ENCODE measurements at places on chromosomes 11 and 22.

DNA sequence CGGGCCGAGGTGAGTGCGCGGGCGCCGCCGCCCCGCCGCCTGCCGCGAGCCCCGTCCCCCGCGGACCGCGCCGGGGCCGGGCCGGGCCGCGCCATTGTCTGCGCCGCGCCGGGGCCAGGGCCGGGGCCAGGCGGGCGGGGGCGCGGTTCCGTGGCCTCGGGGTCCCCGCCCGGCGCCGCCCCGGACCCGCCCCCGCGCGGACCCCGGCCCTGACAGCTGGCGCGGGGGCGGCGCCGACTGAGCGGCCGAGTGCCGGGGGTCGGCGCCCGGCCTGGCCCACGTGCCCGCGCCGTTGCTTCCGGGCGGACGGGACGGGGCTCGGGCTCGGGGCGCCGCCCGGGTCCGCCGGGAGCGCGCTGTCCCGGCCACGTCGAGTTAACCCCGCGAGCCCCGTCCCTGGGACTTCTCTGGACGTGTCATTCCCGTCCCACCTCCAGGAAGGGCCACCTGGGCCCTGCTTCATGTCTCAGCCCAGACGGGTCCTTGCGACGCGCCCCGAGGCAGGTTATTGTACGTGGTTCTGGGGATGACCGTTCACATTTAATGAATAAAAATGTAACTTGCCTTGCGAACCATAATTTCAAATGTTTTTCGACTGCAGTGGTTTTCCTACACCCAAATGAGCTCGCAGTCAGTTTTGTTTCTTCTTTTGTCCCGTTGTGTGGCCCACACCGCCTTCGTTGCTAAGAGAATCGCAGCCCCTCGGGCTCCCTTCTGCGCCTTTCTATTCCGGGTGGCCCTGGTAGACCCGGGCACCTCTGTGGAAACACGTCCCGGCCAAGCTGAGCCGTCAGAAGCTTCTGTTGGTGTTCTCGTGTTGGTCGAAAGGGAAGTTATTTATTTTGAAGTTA is 562 bp downstream of the ZBED4 start:
- no peak for DNase-seq

GRCh38 chr22:45910928-45911467 is 66.0 kb downstream of the WNT7B start:
- no peak for DNase-seq

DNA sequence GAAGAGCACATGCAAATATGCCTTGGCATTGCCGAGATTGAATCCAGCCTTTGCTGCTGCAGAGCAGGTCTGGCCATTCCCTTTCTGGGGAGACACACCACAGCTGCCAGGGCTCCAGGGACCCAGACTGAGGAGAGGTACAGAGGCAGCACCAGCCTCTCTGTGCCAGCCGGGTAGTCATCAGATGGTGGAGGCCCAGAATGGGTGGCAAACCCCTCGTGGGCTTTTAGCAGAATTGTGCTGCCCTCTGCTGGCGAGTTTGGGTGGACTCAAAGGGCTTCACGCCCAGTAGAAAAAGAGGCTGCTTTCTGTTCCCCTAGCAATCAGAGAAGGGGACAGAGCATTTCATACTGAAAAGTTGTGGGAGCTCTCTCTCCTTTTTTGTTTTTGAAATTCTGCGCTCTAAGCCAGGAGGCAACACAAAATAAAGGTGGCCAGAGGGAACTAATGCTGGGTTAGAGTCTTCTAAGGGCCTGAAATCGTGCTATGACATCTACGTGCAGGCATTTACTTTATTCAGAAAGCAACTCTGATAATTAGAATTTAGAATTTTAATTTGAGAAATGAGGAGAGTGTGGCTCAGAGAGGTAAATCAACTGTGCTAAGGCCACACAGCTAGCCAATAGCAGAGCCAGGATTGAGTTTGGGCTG is 158.8 kb upstream of the NAV2 start:
- DNase-seq: peak; percentile 68

- DNase-seq: peak; percentile 52
These were observed 714 bp downstream of the SDF2L1 start for GRCh38 chr22:21642584-21643448.

GRCh38 chr11:101003468-101003867 is 126.1 kb downstream of the PGR start:
- no peak for DNase-seq

DNA sequence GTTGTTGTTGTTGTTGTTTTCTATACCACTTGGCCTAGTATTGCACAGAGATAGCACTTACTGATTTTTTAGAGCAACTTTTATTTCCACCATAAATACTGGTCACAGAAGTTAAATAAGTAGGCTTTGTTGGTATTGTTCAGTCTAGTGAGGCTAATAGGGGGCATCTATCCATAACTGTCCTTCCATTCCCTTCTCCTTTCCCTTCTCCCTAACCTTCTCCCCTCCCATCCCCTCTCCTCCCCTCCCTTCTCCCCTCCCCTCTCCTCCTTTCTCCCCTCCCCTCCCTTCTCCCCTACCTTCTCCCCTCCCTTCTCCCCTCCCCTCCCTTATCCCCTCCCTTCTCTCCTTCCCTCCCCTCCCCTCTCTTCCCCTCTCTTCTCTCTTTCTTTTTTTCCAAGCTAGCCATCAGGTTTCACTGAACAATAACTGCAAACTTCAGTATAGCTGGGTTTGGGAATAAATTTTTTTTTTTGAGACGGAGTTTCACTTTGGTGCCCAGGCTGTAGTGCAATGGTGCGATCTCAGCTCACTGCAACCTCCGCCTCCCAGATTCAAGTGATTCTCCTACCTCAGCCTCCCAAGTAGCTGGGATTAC is 56.5 kb downstream of the STIM1 start:
- DNase-seq: no peak

DNA sequence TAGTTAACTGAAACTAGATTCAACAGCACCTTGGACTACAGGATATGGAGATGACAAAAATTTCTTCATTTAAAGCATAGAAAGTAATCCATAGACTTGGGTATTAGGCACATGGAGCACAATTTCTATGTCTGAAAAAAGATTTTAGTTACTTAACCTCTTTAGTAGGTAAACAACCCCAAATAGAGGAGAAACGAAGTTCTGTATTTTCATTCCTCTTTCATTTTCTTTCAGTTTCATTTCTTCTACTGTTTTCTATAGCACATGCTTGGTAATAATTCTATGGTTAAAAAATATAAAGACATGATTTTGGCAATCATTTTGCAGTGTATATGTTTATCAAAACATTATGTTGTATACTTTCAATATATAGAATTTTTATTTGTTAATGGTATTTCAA is 99.5 kb downstream of the CASP12 start:
- DNase-seq: no peak

- DNase-seq: no peak
These were observed 103.0 kb downstream of the PARVA start for GRCh38 chr11:12480401-12480800.

DNA sequence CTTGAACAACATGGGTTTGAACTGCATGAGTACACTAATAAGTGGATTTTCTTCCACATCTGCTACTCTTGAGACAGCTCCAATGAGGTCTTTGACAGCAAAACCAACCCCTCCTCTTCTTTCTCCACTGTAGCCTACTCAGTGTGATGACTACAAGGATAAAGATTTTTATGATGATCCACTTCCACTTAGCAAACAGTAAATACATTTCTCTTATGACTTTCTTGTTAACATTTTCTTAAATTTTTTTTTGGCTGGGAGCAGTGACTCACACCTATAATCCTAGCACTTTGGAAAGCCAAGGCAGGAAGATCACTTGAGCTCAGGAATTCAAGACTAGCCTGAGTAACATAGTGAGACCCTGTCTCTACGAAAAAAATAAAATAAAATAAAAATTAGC is 9.9 kb upstream of the EIF4G2 start:
- DNase-seq: no peak

DNA sequence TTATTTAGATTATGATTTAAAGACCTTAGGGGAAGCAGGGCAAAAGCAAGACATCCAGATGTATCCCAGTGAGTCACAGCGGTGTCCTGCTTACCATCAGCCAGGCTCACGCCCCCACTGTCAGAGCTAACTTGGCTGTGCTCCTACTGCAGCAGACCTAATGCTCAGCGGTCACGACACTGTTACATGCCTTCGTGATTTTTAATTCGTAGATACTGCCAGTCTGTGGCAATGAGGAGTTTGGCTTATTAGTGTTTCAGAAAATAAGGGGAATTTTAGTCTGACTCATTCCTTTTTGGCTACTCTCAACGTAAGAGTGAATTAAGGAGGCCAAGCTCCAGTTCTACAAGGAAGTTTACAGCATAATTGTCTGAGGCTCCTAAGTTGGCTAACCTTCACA is 22.7 kb downstream of the EFCAB6 start:
- no peak for DNase-seq

DNA sequence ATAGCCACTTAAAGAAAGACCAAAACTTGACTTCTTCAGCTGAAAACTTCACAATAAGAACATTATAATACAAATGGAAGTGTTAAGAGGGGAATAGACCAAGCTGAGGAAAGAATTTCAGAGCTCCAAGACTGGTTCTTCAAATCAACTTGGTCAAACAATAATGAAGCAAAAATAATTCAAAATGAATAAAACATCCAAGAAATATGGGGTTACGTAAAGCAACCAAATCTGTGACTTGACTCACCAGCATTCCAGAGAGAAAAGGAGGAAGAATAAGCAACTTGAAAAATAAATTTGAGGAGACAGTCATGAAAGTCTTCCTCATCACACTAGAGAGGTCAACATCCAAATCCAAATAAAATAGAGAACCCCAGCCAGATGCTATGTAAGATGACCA is 31.4 kb downstream of the XKR3 start:
- no peak for DNase-seq

GRCh38 chr11:125165843-125166763 is 1.6 kb downstream of the PKNOX2 start:
- no peak for DNase-seq

DNA sequence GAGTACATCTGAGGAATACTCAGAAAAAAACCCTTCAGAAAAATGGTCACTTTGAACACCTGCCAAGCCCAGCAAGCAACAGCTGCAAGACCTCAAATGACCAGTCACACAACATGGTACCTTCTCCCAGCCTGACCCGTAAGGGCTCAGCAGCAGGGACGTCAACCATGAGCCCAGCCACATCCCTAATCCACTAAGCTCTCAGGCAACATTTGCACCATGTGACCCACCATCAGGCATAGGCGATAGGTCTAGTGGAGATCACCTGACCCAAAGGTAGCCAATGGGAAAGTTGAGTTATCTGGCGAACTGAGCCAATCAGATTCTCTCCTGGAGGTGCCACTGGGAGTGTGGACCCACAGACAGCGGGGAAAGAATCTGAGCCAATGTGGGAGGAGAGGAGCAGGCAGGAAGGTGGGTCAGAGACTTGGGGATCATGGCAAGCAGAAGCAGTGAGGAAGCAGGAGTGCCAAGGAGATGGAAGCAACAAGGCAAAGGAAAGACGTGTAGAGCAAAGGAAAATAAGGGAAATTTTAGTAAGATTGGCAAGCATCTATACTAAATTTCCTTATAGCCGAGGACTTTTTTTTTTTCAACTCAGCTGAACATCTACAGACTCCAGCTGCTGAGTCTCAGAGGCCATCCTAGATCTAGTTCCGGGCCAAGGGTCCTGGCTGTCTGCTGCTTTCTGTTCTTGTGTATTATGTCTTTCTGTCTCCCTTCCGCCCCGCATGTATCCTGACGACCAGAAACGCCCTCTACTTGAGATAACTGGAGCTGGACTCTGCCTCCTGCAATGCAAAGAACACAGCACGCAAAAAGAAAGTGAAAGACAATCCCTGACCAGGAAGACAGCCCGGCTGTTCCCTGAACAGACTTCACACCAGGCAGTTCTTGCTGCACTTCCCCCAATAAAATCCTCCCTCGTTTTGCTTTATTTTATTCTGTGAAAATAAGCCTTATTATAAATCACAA is 11.0 kb upstream of the PLAAT2 start:
- DNase-seq: peak; percentile 22

DNA sequence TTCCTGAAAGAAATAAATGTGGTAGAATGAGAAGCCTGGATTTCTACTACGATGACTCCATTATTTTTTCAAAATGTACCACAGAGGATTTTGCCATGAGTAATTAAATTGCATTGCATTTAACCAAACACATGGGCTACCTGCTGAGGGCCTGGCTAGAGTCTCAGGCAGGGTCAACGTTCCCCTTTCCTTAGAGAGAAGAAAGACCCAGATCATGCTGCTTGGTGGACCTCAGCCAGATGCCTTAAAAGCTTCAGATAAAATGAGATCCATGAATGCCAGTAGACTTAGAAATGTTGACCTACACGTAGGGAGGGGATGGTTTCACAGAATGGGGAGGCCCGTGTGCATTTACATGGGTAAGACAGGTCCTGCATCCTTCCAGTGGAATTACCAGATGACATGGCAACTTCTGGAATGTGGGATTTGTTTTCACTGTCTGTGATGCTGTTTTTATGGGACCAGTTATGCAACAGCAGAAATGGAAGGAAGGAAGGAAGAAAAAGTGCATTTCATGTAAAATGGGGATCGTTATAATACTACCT is 1069.4 kb downstream of the NTM start:
- no peak for DNase-seq

DNA sequence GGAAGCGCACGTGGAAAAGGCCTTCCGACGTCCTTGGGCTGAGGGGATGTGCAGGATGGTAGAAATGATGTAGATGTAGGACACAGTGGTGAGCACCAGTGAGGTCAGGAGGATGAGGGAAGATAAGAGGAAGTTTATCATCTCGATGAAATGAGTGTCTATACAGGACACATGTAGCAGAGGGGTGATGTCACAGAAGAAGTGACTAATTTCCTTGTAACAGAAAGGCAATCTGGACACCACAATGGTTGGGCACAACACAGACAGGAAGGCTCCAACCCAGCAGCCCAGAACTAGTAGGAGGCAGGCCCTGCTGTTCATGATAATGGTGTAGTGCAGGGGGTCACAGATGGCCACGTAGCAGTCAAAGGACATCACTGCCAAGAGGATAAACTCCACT is 35.0 kb upstream of the OR6M1 start:
- DNase-seq: no peak

DNA sequence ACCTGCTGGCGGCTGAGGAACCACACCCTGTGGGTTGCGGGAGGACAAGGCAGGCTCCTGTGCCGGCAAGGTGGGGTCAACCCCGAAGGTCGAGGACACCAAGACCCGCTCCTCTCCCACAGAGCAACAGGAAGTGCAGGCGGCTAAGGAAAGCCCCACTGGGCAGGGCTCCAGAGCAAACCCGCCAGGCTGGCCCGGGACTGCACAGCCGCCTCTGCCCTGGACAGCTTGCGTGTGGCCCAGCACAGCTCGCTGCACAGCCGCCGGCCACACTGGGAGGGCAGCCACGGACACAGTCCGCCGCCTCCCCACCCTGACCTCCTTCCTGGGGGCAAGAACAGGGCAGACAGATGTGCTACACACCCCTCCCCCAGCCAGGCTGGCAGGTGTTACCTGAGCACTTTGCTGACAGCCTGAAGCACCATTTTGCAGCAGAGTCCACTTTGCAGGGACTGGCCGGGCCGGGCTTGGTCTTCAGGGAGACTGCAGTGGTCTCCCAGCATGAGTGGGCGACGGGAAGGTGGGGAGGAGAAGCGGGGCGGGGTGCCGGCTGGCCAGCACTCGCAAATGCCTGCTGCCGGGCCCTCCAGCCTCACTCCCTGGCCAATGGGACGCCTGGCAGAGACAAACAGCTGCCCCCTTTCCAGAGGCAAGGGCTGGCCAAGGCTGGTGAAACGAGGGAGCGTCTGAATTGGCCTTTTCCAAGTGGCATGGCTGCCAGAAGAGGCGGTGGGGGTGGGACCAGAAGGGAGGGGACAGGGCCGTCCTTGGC is at the start of gene MOB2:
MOB2 (minus strand) TSS at position 726 of the 772 bp plus-strand sequence; CDS start at position 503, 223 bp downstream.
- no peak for DNase-seq

- DNase-seq: no peak
These were observed 26.4 kb downstream of the AMOTL1 start for GRCh38 chr11:94794287-94795168.

Measured in activated gamma-delta T cell treated with Interleukin-2 at 50 U/mL for 16 hours (primary cell).